ENCODE measurements at places on chromosomes 7 and 10. TPM values are rescaled to one million over a fixed set of nuclear protein-coding genes. Genes with fewer than 3 reads are reported as not detected.

Gene PHTF2
- 9.4 TPM for total RNA-seq

Gene TMEM229A
- total RNA-seq, result not detected

Gene PDIA4
- 463 TPM for total RNA-seq

Gene LRRC17
- 2.6 TPM for total RNA-seq

Gene LOXL4
- total RNA-seq, result 20.1 TPM

Gene NODAL
- total RNA-seq, result not detected

Gene NPSR1
- total RNA-seq, result not detected

Gene UPK3BL1
- total RNA-seq, result 7.7 TPM

Gene MUC12
- total RNA-seq, result not detected

Gene AUTS2
- 3.2 TPM for total RNA-seq

Gene FRMPD2
- total RNA-seq, result 0.35 TPM

Gene TMEM236
- total RNA-seq, result 0.10 TPM

Gene PAX2
- total RNA-seq, result 71.3 TPM
